Myocyte (in vitro differentiated cells): ENCODE measurements at places on chromosomes 1 and 21. TPM values are rescaled to one million over a fixed set of nuclear protein-coding genes. Genes with fewer than 3 reads are reported as not detected.

Gene IFI16
- 46.5 and 71.7 TPM in 2 replicates for total RNA-seq

Gene SLFNL1
- total RNA-seq: 0.05 and 0.27 TPM in 2 replicates

Gene KCNK1
- not detected in 2 replicates for total RNA-seq

Gene ESPN
- 0.03 and 0.31 TPM in 2 replicates for total RNA-seq

Gene NID1
- total RNA-seq: 7.8 and 8.7 TPM in 2 replicates

Gene OR2L13
- not detected in 2 replicates for total RNA-seq

Gene SMIM11
- 12.6 and 14.7 TPM in 2 replicates for total RNA-seq

Gene ITLN2
- not detected in 2 replicates for total RNA-seq

Gene OR2L5
- not detected in 2 replicates for total RNA-seq

Gene NCAM2
- 0.53 and 1.8 TPM in 2 replicates for total RNA-seq

Gene ZMYND12
- total RNA-seq: not detected in 2 replicates

Gene KCNQ4
- 79.4 and 152 TPM in 2 replicates for total RNA-seq

Gene ADAMTS4
- 19.7 and 22.4 TPM in 2 replicates for total RNA-seq

Gene SWT1
- 4.6 and 6.7 TPM in 2 replicates for total RNA-seq

Gene DYNLT5
- 0.26 TPM in 1 of 2 replicates, not detected in the other for total RNA-seq

Gene HORMAD1
- total RNA-seq: not detected in 2 replicates

Gene FAM72B
- 0.21 and 0.26 TPM in 2 replicates for total RNA-seq

Gene CD1D
- total RNA-seq: 0.08 TPM in 1 of 2 replicates, not detected in the other

Gene TNFRSF25
- total RNA-seq: 24.4 and 38.2 TPM in 2 replicates

Gene MSH4
- 0.10 and 0.27 TPM in 2 replicates for total RNA-seq

Gene IFI44
- total RNA-seq: 33.3 and 39.3 TPM in 2 replicates

Gene RALGPS2
- total RNA-seq: 43.1 and 44.0 TPM in 2 replicates

Gene FCRL4
- not detected in 2 replicates for total RNA-seq

Gene AJAP1
- total RNA-seq: not detected in 2 replicates

Gene CFAP126
- total RNA-seq: not detected in 2 replicates

Gene OR2T35
- total RNA-seq: not detected in 2 replicates

Gene SPATC1L
- total RNA-seq: 16.1 and 16.8 TPM in 2 replicates

Gene HSD3B2
- total RNA-seq: not detected in 2 replicates

Gene ERICH3
- total RNA-seq: not detected in 2 replicates

Gene DMRTA2
- 0.21 and 0.43 TPM in 2 replicates for total RNA-seq

Gene ARPC5
- 74.5 and 76.0 TPM in 2 replicates for total RNA-seq

Gene ZMYM4
- total RNA-seq: 33.3 and 42.1 TPM in 2 replicates

Gene PDE9A
- total RNA-seq: not detected in 2 replicates

Gene KIF14
- 0.19 and 0.36 TPM in 2 replicates for total RNA-seq
